ENCODE measurements at places on chromosomes 13 and 19.

DNA sequence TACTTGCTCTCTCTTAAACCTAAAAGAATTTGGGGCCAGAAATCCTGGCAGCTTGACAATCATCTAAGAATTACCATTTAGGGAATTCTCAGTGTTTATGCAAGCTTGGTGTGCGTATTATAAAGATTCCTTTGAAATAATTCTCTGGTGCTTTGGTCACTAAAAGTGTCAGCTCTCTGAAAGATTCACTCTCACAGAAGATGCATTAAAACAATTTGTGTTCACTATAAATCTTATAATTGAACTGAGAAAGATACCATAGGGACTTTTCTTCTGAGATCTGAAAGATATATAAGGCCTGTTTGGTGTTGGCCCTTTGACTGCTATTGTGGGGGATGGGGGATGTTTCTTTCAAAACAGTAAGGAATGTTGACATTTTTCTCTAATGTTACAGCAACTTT, 27.3 kb downstream of the EPSTI1 start:
- peak; percentile 51 for DNase-seq

GRCh38 chr19:16207063-16207462, 9.4 kb downstream of the AP1M1 start:
- DNase-seq: no peak

DNA sequence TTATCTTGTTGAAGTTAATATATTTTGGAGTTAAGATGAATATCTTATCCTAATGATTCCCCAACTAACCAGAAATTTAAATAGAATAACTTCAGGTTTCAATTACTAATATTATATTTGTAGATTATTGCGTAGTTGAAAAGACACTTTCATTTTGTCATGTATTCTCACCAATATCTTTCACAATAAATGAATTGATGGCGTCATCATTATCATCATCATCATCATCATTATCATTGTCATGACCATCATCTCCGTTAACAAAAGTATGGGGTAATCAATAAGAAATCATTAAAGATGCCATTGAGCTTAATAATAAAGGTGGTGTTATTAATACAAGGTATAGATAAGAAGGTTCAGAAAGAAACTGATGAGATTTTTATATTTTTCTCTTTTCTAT, 768.8 kb upstream of the SLC10A2 start:
- DNase-seq: no peak

GRCh38 chr13:25085125-25085742, 10.7 kb upstream of the PABPC3 start:
- peak; percentile 75 for DNase-seq

DNA sequence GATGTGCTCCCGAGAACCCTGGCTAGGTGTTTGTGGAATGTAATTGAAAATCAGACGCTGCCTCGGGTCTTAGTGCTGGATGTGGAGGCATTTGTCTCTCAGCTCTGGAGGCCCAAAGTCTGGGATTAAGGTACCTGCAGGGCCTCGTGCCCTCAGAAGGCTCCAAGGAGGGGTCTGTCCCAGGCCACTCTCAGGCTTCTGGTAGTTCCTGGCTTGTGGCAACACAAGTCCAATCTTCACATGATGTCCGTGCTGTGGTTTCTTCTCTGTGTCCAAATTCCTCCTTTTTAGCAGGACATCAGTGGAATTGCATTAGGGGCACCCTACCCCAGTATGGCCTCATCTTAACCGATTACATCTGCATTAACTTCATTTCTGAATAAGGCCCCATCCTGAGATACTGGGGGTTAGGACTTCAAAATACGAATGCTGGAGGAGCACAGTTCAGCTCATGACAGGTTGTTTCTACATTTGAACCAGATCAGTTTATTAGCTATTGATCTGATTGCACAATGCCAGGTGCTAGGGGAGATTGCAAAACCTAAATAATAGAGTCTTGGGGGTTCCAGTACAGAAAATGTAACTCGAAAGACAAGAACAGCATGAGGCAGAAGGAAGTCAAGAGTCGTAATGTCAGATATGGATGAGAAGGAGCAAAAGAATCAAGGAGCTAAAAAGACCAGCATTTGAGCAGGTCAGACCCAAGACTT, 3.9 kb downstream of the ARHGEF7 start:
- DNase-seq: no peak

All from adipocyte (in vitro differentiated cells).